ENCODE measurements at places on chromosomes 16 and 17. TPM values are rescaled to one million over a fixed set of nuclear protein-coding genes. Genes with fewer than 3 reads are reported as not detected.

Gene SLFN11
- 18.1 TPM for total RNA-seq

Gene CXCL16
- 3.9 TPM for total RNA-seq

Gene GNG13
- total RNA-seq: not detected

Gene RRAD
- 84.3 TPM for total RNA-seq

Gene GCGR
- total RNA-seq: not detected

Gene PRR11
- total RNA-seq: 1.5 TPM

Gene NDUFAF8
- 58.0 TPM for total RNA-seq

Gene HOXB6
- 0.57 TPM for total RNA-seq

Gene MIS12
- 11.4 TPM for total RNA-seq

Gene PRSS22
- total RNA-seq: not detected

Gene ATF7IP2
- 43.0 TPM for total RNA-seq

Gene TMIGD1
- total RNA-seq: not detected

Gene SLFN14
- total RNA-seq: not detected

Gene MT1A
- total RNA-seq: 2.9 TPM

Gene UMOD
- not detected for total RNA-seq

Gene CRYBA1
- total RNA-seq: not detected

Gene TBC1D3D
- 0.24 TPM for total RNA-seq

Gene NOD2
- total RNA-seq: 0.81 TPM

Gene CHMP1A
- total RNA-seq: 40.6 TPM

Gene PRAC2
- total RNA-seq: not detected

Gene HSPB9
- total RNA-seq: 0.11 TPM

Gene GRB7
- 2.4 TPM for total RNA-seq

Gene CCL17
- not detected for total RNA-seq

Gene IL21R
- 0.14 TPM for total RNA-seq

Gene PMP22
- 198 TPM for total RNA-seq

Gene CHAD
- total RNA-seq: 0.16 TPM

Gene KCTD11
- 4.7 TPM for total RNA-seq

Gene ALDH3A1
- total RNA-seq: not detected

Gene ENPP7
- total RNA-seq: not detected

Gene MAF
- 19.6 TPM for total RNA-seq

Gene SOX15
- total RNA-seq: 0.89 TPM

Gene WNT3
- total RNA-seq: 1.0 TPM

Gene KRTAP2-2
- not detected for total RNA-seq

Gene SCNN1G
- 0.30 TPM for total RNA-seq

Gene CD300LB
- total RNA-seq: 0.19 TPM

Gene KRTAP4-4
- not detected for total RNA-seq

Gene CHST5
- 0.27 TPM for total RNA-seq

Gene CDIPT
- total RNA-seq: 65.8 TPM

Gene HSD17B1
- 1.4 TPM for total RNA-seq

Gene TP53I13
- total RNA-seq: 38.8 TPM

Gene LRRC37A
- total RNA-seq: 1.1 TPM

Gene LGALS9C
- total RNA-seq: not detected

Gene KIF1C
- total RNA-seq: 708 TPM
